NB4 (cell line): ENCODE measurements at places on chromosomes 3 and 15.

DNA sequence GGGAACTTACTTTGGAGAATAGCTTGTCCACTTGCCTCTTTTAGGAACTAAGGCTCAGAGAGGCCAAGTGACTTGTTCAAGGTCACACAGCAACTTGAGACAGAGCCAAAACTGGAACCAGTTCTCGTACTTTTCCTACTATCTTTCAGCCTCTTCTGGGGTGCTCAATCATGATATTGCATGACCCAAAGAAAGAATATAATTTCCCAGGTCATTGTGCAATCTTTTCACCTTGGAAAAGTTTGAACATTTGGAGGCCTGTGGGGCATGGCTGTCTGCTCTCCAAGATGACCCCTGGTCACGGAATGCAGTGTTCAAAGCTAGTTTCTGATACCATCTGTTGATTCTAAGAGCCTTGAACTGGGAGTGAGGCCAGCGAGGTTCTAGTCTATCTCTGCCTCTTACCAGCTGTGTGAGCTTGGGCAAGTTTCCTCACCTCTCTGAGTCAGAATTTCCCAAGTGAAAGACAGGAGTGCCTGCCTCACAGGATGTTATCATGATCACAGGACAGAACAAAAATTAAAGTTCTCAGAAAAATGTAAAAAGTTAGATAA is 89.7 kb downstream of the BDH1 start:
- no peak for DNase-seq

DNA sequence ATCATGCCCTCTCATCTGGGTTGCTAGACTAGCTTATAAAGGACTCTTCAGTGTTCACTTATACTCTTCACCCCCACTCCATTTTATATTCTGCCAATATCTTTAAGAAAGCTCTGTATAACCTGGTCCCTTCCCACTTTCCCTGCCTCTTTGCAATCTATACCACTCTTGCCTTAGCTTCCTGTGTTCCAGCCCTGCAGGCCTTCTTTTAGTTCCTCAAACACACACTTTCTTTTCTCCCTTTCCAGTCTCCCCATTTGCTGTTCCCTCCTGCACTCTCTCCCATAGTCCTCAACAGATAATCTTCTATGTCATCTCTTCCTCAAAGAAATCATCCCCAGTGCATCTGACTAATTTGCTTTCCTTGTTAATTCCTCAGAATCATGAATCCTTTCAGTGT is 28.7 kb downstream of the SENP8 start:
- no peak for DNase-seq

- DNase-seq: no peak
Measured at GRCh38 chr3:42088803-42089530, 2.2 kb upstream of the TRAK1 start.

GRCh38 chr3:148077318-148077923 is 620.3 kb upstream of the AGTR1 start:
- peak; percentile 6 for DNase-seq
